ENCODE measurements at places on chromosomes 3 and 15. TPM values are rescaled to one million over a fixed set of nuclear protein-coding genes. Genes with fewer than 3 reads are reported as not detected.

Gene HOMER2
- 30.4 TPM for total RNA-seq

Gene GOLGA6D
- not detected for total RNA-seq

Gene C3orf20
- not detected for total RNA-seq

Gene PRRT3
- 1.0 TPM for total RNA-seq

Gene SV2B
- total RNA-seq, result 0.26 TPM

Gene MYH15
- total RNA-seq, result 0.18 TPM

Gene LRRC3B
- total RNA-seq, result not detected

All from Karpas-422 (cell line).